ENCODE measurements at places on chromosomes 4 and X. TPM values are rescaled to one million over a fixed set of nuclear protein-coding genes. Genes with fewer than 3 reads are reported as not detected.
A peak's percentile ranks its signal among the peaks of the same experiment; 100 is the strongest.

GNPDA2 gene
- 14.2 TPM for total RNA-seq

SPANXB1 gene
- not detected for total RNA-seq

FHDC1 gene
- 0.12 TPM for total RNA-seq

WNK3 gene
- 0.25 TPM for total RNA-seq

MTNR1A gene
- not detected for total RNA-seq

GRCh38 chrX:9566150-9566621, 101.3 kb downstream of the TBL1X start:
- peaks cover 3% of the 10 kb centered on the region for H3K36me3 ChIP-seq
- peaks cover 19% of the 10 kb centered on the region for H3K4me1 ChIP-seq

GRCh38 chr4:15451866-15452765, 17.6 kb upstream of the CC2D2A start:
- peaks cover 7% of the 10 kb centered on the region for H3K4me1 ChIP-seq
- DNase-seq: no peak
- no peak overlapping the region for H3K27ac ChIP-seq
- no peaks in the 10 kb centered on the region for H3K36me3 ChIP-seq

DNA sequence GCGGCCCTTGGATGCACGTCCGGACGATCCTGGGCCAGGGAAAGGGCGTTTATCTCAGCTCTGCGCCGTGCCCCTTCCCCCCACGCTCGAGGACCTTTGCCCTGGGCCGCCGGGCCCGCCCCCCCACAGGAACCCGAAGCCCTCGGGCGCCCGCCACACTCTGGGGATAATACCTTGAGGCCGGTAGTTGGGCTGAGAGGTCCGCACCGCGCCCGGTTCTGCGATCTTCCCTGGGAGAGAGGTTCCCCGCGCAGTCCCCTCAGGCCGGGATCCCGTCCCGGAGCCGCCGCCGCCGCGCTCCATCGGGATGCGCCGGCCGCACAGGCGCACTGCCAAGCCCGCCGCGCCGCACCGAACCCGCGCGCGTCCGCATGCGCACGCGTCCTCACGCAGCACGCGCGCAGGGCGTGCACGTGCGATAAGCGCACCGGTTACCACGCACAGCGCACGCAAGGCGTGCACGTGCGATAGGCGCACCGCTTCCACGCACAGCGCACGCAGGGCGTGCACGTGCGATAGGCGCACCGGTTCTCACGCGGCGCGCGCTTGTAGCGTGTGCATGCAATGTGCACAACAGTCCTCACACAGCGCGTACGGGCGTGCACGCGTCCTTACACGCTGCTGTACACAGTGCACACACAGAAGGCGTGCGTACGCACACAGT, at the start of gene MAP7D2:
TSS of gene MAP7D2 (minus strand) at position 331 of the 664 bp plus-strand sequence. CDS start at position 303, 28 bp downstream.
- peak within 1 kb of the TSS; percentile 42 for H3K4me3 ChIP-seq
- no peak for DNase-seq
- peaks cover 14% of the 10 kb centered on the region for H3K27me3 ChIP-seq
- no peaks in the 10 kb centered on the region for H3K36me3 ChIP-seq
- H3K27ac ChIP-seq: no peak within 1 kb of the TSS

DNA sequence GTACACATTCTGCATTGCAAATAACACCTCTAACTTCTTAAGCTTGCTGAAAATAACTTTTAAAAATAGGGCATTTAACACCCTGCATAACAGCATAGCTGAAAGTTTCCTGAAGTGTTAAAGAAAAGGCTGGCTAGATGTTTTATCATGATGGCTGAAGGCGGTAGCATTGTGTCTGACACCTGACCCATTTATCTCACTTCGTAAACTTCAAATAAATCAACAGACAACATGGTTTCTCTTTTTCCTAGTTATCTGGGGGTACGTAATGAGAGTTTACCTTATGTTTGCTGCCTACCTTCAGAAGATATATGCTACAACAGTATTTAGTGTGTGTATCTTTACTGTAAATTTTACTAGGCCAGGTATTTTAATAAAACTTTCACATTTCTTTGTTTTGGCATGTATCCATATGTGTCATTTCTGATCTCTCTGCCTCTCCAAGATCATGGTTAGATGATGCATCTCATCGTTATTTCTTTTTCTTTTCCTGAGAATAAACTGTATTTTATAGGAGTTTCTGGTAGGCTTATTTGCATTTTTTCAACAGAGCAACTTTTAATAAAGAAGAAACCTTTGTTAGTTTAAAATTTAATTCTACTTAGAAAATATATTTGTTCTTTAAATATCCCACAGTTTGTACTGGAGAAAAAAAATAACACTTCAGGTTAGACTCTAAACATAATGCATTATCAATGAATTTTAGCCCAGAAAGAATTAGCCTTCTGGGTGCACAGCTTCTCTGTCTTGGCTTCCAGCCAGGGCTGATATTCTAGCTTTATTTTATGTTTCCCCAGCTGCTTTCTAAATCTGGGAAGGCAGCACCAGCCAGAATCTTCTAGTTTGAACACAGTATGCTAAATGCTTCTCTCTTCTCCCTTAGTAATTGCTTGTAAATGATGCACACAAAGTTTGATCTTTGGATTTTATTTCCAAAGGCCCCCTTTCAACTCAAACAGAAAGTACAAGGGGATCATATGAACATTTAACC, 2.9 kb downstream of the NDST4 start:
- H3K27me3 ChIP-seq: no peaks in the 10 kb centered on the region
- no peaks in the 10 kb centered on the region for H3K4me1 ChIP-seq
- no peak for DNase-seq

- H3K4me1 ChIP-seq: no peaks in the 10 kb centered on the region
- H3K36me3 ChIP-seq: no peaks in the 10 kb centered on the region
- no peak overlapping the region for H3K4me3 ChIP-seq
- no peak overlapping the region for H3K27ac ChIP-seq
- DNase-seq: no peak
- H3K27me3 ChIP-seq: no peaks in the 10 kb centered on the region
Measured at GRCh38 chr4:104752337-104752736, 257.6 kb upstream of the CXXC4 start.

DNA sequence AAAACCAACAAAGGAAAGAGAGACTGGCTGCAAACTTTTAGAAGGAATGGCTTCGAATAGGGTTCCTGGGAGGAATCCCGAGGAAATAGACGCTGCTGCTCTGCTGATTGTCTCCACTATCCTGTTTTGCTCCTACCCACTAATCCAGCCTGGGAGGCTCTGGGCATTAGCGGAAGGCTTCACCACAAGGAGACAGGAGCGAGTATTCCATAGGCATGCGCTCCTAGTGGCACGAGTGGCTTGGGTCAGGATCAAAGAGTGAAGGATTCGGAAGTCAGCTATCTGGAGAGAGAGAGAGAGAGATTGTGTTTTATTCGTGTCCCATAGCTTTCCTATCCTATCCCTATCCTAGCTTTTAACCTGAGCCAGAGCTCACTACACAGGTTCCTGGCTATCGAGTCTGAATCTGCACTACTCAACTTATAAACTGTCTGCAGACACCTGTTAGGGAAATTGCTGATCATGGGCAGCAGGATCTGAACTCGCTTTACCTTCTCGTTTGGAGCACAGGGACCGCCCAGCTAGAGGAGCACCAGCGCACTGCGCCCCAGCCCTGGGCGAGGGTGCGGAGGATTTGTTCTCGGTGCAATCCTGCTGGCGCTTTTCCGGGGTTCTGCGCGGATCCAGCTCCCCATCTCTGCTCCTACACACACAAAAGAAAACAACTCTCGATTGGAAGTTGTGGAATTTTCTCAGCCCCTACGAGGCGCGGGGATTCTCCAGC, 740 bp upstream of the NPY2R start:
- no peak for DNase-seq
- H3K36me3 ChIP-seq: no peaks in the 10 kb centered on the region
- peaks cover 50% of the 10 kb centered on the region for H3K27me3 ChIP-seq
- H3K4me3 ChIP-seq: no peak overlapping the region
- H3K4me1 ChIP-seq: no peaks in the 10 kb centered on the region

GRCh38 chrX:30627818-30628652, 25.2 kb upstream of the GK start:
- no peak for DNase-seq
- H3K4me3 ChIP-seq: no peak overlapping the region
- no peaks in the 10 kb centered on the region for H3K36me3 ChIP-seq
- no peak overlapping the region for H3K27ac ChIP-seq
- no peaks in the 10 kb centered on the region for H3K27me3 ChIP-seq
- H3K4me1 ChIP-seq: no peaks in the 10 kb centered on the region

DNA sequence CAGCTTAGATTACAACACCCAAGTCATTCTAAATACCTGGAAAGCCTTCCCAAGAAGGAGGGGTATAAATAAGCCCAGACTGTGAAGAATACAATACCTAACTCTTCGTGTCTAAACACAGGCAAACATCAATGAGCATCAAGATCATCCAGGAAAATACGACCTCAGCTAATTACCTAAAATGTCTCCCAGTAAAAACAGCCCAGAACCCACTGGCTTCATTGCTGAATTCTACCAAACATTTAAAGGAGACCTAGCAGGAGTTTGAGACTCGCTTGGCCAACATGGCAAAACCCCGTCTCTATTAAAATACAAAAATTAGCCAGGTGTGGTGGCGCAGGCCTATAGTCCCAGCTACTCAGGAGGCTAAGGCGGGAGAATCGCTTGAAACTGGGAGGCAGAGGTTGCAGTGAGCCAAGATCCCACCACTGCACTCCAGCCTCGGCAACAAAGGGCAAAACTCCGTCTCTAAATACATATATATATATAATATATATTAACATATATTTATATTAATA, 19.1 kb upstream of the HSFX4 start:
- no peaks in the 10 kb centered on the region for H3K4me1 ChIP-seq
- H3K27me3 ChIP-seq: no peaks in the 10 kb centered on the region
- peaks cover 2% of the 10 kb centered on the region for H3K36me3 ChIP-seq
- H3K27ac ChIP-seq: no peak overlapping the region
- H3K4me3 ChIP-seq: no peak overlapping the region

GRCh38 chr4:83561381-83561780, 25.5 kb downstream of the GPAT3 start:
- H3K27ac ChIP-seq: no peak overlapping the region
- H3K27me3 ChIP-seq: no peaks in the 10 kb centered on the region
- H3K4me1 ChIP-seq: peaks cover 6% of the 10 kb centered on the region
- H3K4me3 ChIP-seq: no peak overlapping the region
- no peaks in the 10 kb centered on the region for H3K36me3 ChIP-seq

DNA sequence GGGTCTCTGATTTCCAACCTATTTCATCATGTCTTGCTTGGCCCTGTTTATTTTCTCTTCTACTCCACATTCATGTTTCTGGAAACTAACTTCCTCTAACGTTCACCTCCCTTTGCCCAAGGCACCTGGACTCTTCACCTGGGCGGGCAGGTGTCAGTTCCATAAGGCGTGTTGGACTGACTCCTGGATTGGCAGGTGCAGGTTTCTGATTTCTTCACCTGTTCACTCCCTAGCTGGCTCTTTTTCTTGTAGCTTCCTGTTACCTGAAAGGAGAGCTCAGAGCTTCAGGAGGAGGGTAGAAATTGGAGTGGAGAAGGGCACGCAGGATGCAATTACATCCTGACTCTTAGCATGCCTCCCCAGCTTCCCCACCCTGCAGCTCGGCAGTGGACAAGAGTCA, 350.8 kb upstream of the KLF3 start:
- peaks cover 45% of the 10 kb centered on the region for H3K4me1 ChIP-seq
- DNase-seq: no peak
- H3K27me3 ChIP-seq: peaks cover 2% of the 10 kb centered on the region
- no peaks in the 10 kb centered on the region for H3K36me3 ChIP-seq

GRCh38 chr4:140019619-140020347, 134.2 kb downstream of the MAML3 start:
- H3K4me3 ChIP-seq: no peak overlapping the region
- no peak overlapping the region for H3K27ac ChIP-seq
- no peaks in the 10 kb centered on the region for H3K4me1 ChIP-seq
- no peak for DNase-seq
- no peaks in the 10 kb centered on the region for H3K27me3 ChIP-seq

GRCh38 chr4:38919494-38919893, 51.9 kb downstream of the FAM114A1 start:
- no peak overlapping the region for H3K4me3 ChIP-seq
- H3K27me3 ChIP-seq: no peaks in the 10 kb centered on the region
- no peaks in the 10 kb centered on the region for H3K36me3 ChIP-seq
- no peak overlapping the region for H3K27ac ChIP-seq
- H3K4me1 ChIP-seq: peaks cover 9% of the 10 kb centered on the region

- peaks cover under 1% of the 10 kb centered on the region for H3K36me3 ChIP-seq
- H3K4me1 ChIP-seq: no peaks in the 10 kb centered on the region
- H3K27me3 ChIP-seq: no peaks in the 10 kb centered on the region
- H3K4me3 ChIP-seq: no peak overlapping the region
- H3K27ac ChIP-seq: no peak overlapping the region
- no peak for DNase-seq
Measured at GRCh38 chrX:155434906-155435743, 23.3 kb downstream of the F8A3 start.

- H3K4me3 ChIP-seq: no peak overlapping the region
- no peaks in the 10 kb centered on the region for H3K4me1 ChIP-seq
- H3K36me3 ChIP-seq: no peaks in the 10 kb centered on the region
- no peak for DNase-seq
- no peak overlapping the region for H3K27ac ChIP-seq
Measured at GRCh38 chrX:33336783-33337182, 125.4 kb upstream of the DMD start.

DNA sequence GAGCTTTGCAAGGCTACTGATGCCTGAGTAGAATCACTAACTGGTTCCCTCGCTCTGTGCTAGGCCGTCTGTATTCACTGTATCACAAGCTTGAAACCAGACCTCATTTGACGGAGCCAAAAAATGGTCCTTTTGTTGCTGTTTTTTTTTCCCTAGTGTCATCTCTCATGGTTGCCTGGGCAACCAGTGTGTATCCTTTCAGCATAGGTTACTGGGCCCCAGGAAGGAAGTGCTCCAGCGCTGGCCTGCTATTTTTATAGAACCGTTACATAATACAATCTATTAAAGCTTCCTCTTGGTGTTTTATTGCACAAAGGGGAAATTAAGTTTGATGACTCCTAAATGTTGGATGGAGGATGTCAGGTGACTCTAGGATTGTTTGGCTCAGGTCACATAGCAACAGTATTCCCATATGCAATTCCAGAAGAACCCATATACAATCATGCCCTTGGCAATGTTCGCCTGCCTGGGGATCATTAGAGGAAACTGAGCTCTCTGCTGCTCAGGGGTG, 220.4 kb downstream of the SPRY1 start:
- peaks cover 10% of the 10 kb centered on the region for H3K4me1 ChIP-seq
- H3K27ac ChIP-seq: no peak overlapping the region
- H3K27me3 ChIP-seq: no peaks in the 10 kb centered on the region

GRCh38 chrX:15441464-15441863, 51.7 kb downstream of the PIR start:
- H3K27ac ChIP-seq: no peak overlapping the region
- H3K4me1 ChIP-seq: no peaks in the 10 kb centered on the region
- DNase-seq: no peak
- H3K4me3 ChIP-seq: no peak overlapping the region
- no peaks in the 10 kb centered on the region for H3K36me3 ChIP-seq

GRCh38 chrX:24124244-24124799, 25.2 kb upstream of the ZFX start:
- H3K36me3 ChIP-seq: no peaks in the 10 kb centered on the region
- no peaks in the 10 kb centered on the region for H3K4me1 ChIP-seq
- no peak overlapping the region for H3K4me3 ChIP-seq

- DNase-seq: peak; percentile 97
- no peaks in the 10 kb centered on the region for H3K27me3 ChIP-seq
- peaks cover 15% of the 10 kb centered on the region for H3K4me1 ChIP-seq
- peaks cover 23% of the 10 kb centered on the region for H3K36me3 ChIP-seq
Measured at GRCh38 chr4:674172-675035, at the start of the genes ATP5ME and MYL5. TSS of gene ATP5ME (minus strand) at chr4:674276. CDS start at chr4:674247, 29 bp downstream. TSS of gene MYL5 (plus strand) at chr4:674542. CDS start at chr4:678027, 3,485 bp downstream.
